RPMI7951 (cell line): ENCODE measurements at places on chromosomes 4 and X.

GRCh38 chr4:114926583-114926982, 186.8 kb downstream of the NDST4 start:
- no peak for DNase-seq

DNA sequence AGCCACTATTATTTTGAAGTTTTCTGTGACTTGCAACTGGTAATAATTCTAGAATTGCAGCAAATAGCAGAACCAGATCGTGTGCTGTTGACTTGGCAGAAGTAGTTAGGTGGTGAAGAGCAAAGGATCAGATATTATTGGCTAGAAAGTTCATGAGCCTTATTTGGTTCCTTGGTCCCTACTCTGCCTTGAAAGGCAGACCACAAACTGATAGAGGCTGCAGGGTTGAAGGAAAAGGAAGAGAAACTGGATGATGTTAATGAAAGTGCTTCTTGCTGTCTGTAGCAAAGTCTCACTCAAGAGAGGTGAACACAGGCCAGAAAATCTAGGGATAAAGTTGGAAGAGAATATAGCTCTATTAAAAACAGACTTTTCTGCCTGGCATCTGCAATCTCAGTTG, 41.2 kb upstream of the RNF150 start:
- no peak for DNase-seq

DNA sequence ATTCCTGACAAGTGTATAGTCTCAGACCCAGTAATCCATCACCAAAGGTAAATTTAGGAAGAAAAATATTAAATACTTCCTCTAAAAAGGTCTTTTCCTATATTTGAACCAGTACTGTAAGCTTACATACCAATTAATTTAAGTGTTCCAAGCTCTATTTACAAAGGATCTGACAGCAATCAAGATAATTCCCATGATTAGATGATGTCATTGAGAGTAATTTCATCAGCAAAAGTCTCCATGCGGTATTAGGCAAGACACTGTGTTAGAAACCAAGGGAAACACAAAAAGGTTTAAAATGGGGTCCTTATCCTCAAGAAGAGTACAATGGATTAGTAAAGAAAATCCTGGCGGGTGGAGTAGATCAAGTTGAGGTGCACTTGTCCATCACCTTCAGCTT, 198.5 kb downstream of the PRDM5 start:
- DNase-seq, result no peak

GRCh38 chr4:15021311-15021710, 19.0 kb downstream of the CPEB2 start:
- DNase-seq, result no peak

DNA sequence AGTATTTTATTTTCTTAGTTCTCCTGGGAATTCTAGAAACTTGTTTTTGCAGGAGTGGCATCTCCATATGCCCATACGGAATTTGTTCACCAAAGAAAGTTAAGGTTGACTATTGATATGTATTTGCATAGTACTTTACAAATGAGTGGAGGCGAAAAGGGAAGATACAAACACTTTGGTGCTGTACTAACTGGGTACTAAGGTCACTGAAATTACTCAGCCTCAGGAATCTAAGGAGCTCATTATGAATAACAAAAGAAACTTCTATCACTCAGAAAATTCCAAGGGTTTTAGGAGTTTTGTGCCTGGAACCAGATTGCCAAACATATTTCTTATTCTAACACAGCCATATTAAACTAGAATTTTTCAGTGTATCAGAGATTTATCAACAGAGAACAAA, 27.4 kb upstream of the TMPRSS11B start:
- DNase-seq, result no peak

DNA sequence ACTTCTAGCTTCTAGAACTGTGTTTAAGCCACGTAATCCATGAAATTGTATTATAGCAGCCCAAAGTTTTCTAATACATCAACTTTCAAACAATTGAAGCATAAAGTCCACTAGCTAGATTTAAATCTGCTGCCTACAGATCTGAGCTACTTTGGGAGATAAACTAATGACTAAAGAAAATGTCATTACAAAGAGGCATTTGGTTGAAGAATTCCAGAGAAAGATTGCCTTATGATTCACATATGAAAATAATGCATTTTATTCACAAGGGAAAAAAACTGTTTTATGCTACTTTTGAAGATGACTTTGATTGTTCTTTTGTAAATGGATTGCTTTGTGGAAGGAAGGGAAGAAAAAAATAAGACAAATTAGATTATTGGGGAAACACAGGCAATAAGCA, 124.1 kb upstream of the SLIT2 start:
- no peak for DNase-seq
